Activated CD4-positive, CD25-positive, alpha-beta regulatory T cell (primary cell): ENCODE measurements at places on chromosomes 5 and 9.

GRCh38 chr5:112127861-112128260 lies 291.2 kb downstream of the EPB41L4A start:
- no peak for DNase-seq

DNA sequence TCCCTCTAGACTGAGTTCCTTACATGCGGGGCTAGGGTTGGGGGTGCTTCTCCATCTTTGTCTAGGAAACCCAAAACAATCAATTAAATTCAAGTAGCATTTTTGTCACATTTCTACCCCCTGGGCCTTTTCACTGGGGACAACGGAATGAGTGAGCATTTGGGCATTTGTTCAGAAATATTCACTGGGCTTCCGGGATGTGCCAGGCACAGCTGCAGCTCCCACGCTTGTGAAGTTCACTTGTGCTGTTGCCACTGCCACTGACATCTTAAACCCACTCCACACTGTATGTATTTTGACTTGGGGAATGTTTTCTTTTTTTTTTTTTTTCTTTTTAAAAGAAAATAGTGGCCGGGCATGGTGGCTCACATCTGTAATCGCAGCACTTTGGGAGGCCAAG lies 31.6 kb downstream of the DUSP1 start:
- no peak for DNase-seq

- DNase-seq = no peak
Measured at GRCh38 chr5:162268694-162269481, 201.3 kb downstream of the GABRG2 start.

- no peak for DNase-seq
Measured at GRCh38 chr9:7318920-7319319, 480.7 kb downstream of the DMAC1 start.

- no peak for DNase-seq
Measured at GRCh38 chr9:125525921-125526631, 180.9 kb downstream of the MAPKAP1 start.

DNA sequence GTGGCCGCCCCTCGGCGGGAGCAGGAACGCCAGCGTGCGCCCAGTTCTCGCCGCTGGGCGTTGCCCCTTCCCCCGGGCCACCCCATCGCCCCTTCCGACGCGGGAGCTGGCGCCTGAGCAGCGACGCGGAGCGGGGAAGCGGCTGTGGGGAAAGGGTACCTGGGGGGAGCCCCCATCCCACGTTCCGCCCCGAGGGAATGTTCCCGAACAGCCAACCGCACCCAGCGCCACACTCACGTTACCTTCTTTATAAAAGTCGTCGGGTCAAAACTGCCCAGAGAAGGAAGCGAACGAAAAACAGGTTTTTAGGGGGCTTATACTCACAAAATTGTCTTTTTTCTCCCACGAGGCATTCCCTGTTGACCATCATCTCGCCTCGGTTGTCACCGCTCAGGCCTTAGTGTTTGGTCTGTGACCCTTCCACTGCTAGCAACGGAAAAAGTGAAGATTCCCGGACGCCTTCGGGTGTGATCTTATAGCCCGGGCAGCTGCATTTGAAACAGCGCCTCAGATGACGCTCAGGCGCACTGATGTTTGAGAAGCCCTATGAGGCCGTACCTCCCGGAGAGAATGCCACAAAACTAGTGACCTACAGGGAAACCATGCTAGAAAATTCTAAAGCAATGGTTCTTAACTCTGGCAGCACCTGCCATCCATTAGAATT lies 475 bp upstream of the GOLM1 start:
- DNase-seq = no peak

DNA sequence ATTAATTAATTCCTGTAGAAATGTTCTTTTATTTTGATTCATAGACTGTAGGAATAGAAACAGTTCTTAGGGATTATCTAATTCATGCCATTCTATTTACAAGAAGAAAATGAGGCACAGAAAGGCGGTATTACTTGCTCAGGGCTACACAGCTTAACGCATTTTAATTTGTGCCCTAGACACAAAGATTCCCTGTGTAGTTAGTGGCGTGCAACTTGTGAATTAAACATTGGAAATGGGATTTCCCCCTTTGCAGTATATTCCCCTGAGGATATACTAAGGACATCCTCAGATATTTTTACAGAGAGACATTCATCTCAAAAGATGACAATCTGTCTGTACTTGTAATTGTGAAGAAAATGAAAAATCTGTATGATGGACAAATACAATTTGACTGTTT lies 108.1 kb downstream of the SGCD start:
- no peak for DNase-seq
